ENCODE measurements at places on chromosomes 4 and X.

- no peak for DNase-seq
Measured at GRCh38 chr4:177239878-177240277, 69.8 kb upstream of the NEIL3 start.

- DNase-seq: no peak
Measured at GRCh38 chrX:143363419-143363818, 153.9 kb downstream of the SPANXN3 start.

GRCh38 chrX:76026292-76026691 is 146.6 kb upstream of the PBDC1 start:
- no peak for DNase-seq

GRCh38 chrX:71536285-71536684 is 3.4 kb downstream of the OGT start:
- DNase-seq: no peak

DNA sequence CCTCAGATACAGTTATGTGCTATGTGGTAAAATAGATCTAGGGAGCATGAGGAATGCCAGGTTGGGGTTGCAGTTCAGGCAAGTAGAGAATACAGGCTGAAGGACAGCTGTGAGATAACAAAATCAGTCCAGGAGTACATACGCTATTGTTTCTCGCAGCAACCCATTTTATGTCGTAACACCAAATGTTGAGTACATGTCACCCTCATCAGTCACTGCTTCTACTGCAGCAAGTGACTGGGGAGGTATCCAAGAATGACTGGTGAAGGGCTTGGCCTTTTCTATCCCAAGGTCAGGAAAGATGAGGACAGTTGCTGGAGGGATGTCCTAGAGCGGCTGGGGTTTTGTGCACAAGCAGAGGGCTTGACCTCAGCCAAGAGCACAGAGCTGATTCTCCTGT is 172.1 kb downstream of the CBR4 start:
- DNase-seq: no peak

All from stimulated activated CD4-positive, alpha-beta T cell treated with anti-CD3 and anti-CD28 coated beads, Interleukin-1b, Interleukin-23, amount 100 ng/mL, for 1 hour (primary cell).